Left cardiac atrium (tissue), 4 donors: ENCODE measurements at places on chromosomes 13 and 19.
A peak's percentile ranks its signal among the peaks of the same experiment; 100 is the strongest.

DNA sequence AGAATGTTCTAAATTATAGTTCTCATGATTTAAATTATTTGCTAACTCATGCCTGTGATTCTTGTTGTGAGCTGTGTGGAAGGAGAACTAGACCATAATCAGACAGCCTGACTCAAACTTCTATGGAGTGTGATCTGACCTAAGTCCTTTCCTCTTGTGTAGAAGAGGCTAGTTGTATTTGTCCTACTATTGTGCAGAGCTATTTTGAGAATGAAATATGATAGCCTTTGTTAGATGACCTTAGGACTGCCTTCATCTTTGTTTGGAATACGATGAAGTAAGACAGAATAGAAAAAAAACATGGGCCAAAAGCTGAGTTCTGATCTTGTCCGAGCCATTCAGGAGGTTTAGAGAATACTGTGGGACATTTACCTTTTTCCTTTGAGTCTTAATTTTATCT, 119.4 kb downstream of the STOML3 start:
- DNase-seq: no peak

DNA sequence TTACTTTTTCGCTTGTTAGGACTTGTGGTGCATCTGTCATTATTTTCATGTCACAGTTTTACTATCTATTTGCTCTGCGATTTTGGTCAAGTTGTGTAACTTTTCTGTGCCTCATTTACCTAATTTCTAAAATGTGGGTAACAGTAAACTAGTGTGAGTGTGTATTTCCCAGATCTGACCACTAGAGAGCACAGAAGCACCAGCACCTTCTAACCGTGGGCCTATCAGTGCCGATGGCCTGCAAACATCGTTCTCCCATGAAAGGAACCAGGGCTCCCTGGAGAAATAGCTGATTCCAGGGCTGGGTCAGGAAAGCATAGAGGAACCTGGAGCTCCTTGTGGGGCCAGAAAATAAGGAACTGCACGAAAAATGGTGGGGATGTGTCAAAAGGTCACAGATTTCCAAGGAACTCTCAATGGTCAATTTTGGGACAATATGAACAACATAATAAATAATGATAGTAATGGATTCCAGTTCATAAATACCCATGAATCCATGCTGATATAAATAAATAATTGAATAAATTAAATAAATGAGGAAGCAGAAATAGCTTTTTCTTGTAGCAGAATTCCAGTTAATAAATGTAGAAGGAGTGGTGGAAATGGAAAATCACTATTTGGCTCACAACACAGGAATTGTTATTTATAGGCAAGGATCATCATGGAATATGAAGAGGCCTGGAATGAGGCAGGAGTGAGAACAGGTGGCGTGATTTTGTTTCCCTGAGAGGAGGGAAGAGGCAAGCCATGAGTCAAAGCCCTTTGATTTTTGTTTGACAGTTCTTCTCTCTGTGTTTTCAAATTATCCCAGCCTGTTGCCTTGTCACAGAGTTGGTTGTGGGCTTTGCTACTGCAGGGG, 31.1 kb downstream of the CEACAM8 start:
- DNase-seq: no peak

DNA sequence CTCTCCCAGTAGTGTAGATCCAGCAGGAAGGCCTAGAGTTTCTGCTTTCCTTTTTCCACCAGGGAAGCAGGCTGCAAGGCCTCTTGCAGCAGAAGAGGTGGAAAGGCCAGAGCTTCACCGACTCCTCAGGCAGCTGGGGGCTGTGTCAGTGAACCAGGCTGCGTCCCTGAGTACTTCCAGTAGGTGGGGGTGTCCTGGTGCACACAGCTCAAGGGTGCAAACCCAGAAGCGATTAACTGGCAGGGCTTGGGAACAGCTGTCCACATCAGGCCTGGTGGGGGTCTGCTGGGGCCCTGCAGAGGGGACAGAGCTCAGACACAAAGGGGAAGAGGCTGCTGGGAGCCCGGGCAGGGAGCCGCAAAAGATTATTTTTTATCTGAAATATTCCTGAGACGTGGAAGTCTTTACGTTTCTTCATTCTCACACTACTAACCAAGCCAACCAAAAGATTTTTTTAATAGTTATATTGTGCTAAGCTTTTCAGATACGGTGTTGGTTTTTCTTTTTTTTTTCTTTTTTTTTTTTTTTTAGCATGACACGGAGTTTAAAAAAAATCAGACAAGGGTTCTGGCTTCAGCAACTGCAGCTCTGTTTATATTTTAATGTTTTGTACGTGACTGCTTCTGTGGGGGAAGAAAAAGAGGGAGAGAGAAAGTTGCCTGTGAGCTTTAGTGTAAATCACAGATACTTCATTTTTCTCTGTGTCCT, 11.0 kb downstream of the TSHZ3 start:
- DNase-seq: peak; percentile 66

DNA sequence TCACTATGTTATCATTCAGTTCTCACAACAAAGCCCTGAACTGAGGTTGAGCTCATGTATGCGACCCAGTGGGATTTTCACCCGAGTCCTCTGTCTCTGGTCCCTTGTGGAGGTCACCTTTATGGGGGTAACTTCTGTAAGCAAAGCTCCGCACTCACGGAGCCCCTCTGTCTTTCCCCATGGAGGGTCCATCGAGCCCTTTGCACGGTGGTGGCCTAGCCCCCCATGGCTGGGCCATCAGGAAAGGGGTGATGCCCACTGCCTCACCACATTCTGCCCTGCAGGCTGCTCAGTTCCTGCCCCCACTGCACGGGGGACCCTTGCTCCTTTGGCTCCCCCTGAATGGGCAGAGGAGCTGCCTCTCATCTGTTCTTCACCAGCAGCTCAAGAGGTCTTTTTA, 39.6 kb downstream of the CHST8 start:
- DNase-seq: no peak

- no peak for DNase-seq
Measured at GRCh38 chr19:28858933-28859332, 354.0 kb downstream of the UQCRFS1 start.

DNA sequence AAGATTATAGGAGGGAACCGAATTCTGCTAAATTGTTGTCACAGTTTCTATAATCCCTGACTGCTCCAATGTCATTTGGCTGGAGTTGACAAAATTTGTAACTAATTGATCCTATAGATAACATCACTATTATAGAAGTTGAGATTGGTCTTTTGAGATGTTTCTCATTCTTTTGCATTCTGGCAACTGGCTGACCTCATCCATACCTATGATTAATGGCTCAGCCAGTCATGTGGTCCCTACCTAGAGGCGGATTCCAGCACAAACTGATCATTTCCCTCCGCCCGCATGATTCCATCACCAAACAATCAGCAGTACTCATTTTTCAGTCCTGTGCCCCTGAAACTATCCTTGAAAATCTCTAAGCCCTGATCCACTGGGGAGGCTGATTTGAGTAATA, 4.2 kb downstream of the PSG2 start:
- no peak for DNase-seq

DNA sequence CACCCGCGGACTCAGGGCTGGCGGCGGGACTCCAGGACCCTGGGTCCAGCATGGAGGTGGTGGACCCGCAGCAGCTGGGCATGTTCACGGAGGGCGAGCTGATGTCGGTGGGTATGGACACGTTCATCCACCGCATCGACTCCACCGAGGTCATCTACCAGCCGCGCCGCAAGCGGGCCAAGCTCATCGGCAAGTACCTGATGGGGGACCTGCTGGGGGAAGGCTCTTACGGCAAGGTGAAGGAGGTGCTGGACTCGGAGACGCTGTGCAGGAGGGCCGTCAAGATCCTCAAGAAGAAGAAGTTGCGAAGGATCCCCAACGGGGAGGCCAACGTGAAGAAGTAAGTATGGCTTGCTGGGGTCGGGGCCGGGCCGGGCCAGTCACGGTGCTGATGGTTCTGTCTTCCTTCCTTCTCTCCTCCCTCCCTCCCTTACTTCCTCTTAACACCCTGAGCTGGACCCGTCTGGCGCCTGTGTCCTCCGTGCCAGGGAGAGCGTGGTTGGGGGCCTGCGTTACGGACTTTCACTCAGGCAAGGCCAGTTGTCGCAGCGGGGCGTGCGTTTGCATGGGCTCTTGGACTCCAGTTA, 1.4 kb downstream of the STK11 start:
- peak; percentile 37 for DNase-seq
